ENCODE measurements at places on chromosomes 2 and 18.

DNA sequence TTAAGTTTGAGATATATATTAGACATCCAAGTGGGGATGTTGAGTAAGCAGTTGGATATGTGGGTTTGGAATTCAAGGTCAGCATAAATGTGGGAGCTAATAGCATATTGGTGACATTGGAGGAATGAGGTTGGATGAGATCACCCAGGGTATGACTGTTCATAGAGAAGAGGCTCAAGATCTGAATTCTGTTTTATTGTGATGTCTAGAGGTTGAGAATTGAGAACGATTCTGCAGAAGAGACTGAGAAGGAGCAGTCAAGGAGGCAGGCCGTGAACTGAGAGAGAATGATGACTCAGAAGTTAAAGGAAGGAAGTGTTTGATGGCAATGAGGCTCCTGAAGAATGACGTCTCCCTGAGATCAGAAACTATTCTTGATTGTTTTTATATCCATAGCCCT lies 5.9 kb downstream of the SERPINB11 start:
- DNase-seq: no peak

DNA sequence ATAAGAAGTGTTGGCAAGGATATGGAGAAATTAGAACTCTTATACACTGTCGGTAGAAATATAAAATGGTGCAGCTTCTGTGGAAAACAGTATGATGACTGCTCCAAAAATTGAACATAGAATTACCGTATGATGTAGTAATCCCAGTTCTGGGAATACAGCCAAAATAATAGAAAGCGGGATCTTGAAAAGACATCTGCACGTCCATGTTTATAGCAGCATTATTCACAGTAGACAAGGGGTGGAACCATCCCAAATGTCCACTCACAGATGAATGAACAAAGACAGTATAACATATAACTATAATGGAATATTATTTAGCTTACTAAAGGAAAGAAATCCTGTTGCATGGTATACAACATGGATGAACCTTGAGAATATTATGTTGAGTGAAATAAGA lies 257.7 kb downstream of the TDRD15 start:
- no peak for DNase-seq

DNA sequence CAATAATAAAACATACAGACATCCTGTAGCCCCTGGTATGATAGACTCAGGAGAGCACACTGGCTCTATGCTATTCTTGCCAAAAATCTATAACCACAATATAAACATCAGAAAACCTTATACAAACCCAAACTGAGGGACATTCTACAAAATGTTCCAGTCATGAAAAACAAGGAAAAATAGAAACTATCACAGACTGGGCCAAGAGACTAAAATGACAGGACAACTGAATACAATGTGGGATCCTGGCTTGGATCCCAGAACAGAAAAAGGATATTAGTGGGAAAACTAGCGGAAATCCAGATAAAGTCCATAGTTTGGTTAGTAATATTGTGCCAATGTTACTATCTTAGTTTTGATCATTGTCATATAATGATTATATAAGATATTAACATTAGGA lies 29.6 kb upstream of the EPAS1 start:
- DNase-seq: no peak

GRCh38 chr2:190354003-190354690 lies 10.8 kb downstream of the INPP1 start:
- no peak for DNase-seq

- no peak for DNase-seq
These were observed 145.0 kb downstream of the NEDD4L start for GRCh38 chr18:58188996-58189395.

DNA sequence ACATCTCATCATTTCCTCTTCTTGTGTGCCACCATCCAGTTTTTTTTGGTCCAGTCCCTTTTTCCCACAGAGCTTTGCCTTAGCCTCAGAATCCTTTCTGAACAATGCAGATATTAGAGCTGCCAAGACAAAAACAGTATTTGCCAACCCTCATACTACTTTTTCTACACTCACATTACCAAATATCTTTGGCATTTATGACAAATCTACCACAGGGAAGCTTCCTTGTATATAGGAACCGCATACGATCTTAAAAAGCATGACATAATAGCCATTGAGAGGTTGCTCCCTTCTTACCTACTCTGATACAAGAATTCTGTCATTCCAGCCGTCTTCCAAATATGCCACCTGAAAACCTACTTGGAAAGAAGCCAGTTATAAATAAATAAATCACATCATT lies 9.4 kb downstream of the ZNF24 start:
- no peak for DNase-seq

GRCh38 chr2:1648241-1649102 lies 95.8 kb downstream of the PXDN start:
- no peak for DNase-seq

DNA sequence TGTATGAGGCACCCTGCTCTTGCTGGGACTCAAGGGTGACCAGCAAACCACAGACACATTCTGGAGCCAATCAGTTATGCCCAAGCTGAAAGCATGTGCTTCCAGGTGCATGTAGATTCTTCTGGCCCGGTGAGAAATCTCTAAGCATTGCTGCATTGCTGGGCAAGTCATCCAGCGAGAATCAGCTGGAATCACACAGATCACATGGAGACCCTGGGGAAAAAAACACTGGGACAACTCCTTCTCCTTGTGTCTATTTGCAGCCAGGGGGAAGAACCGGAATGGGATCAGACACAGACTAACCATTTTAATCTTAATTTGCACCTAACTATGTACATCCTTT lies 119.7 kb upstream of the KLF7 start:
- DNase-seq: no peak

GRCh38 chr2:230824406-230824978 lies 40.2 kb upstream of the ITM2C start:
- peak; percentile 38 for DNase-seq

GRCh38 chr2:233084488-233084887 lies 24.3 kb downstream of the INPP5D start:
- DNase-seq: no peak

- no peak for DNase-seq
These were observed 4.2 kb upstream of the ONECUT2 start for GRCh38 chr18:57431002-57431382.

DNA sequence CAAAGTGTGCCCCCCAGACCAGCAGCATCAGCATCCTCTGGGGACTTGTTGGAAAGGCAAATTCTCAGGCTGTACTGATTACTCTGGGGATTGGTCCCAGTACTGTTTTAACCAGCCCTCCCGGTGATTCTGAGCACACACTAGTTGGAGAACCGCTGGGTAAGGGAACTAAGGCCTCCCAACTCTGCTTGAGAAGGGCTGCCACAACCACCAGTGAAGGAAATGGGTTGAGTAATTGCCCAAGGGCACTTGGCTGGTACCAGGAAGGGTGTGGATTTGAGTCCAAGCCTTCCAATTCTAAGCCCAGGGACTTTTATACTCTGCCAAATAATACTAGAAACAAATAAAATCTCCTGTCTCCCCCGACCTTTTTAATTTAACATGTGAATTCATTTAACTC lies 219.9 kb downstream of the SETBP1 start:
- no peak for DNase-seq

DNA sequence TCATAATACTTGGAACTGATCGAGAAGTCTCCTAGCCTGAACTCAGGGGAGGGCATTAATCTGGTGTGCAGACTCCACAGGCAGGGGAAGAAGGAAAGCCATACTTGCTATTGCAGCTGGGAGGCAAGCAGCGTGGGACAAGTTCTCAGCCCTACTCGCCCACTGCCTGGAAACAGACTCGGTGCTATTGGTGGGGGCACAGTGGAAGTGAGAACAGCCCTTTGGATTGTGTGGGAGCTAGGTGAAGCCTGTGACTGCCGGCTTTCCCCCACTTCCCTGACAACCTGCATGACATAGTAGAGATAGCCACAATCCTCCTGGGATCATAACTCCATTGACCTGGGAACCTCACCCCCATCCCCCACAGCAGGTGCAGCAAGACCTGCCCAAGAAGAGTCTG lies 301.3 kb downstream of the RIT2 start:
- DNase-seq: no peak

DNA sequence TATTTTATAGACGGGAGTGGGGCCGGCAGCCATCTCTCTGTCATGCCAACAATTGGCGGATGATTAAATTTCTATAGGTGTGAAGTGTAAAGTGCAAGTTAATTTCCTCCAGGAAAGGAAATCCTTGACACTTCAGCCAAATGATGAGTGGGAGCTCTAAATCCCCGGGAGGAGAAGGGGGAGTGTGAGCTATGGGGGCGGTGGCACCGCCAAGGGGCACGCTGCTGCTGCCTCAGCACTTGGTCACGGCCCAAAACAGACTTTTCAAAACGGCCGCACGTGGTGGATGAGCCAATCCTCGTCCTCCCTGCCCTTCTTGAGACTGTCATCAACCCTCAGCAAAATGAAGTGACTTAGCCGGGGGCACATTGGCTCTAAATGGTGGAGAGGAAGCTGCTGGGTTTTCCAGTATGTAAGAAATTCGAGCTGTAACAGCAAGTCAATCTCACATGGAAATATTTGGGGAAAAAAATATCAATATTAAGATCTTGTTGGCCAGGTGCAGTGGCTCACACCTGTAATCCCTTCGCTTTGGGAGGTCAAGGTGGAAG lies 200.8 kb downstream of the TFCP2L1 start:
- no peak for DNase-seq

- no peak for DNase-seq
These were observed 61.9 kb downstream of the AQP4 start for GRCh38 chr18:26803643-26804042.

- no peak for DNase-seq
These were observed 134.9 kb upstream of the ZFP36L2 start for GRCh38 chr2:43361286-43361685.

- no peak for DNase-seq
These were observed 436.0 kb downstream of the METTL4 start for GRCh38 chr18:2135309-2135708.

GRCh38 chr2:221377066-221377465 lies 195.0 kb downstream of the EPHA4 start:
- DNase-seq: no peak

GRCh38 chr2:38406597-38407110 lies 29.6 kb upstream of the ATL2 start:
- no peak for DNase-seq

GRCh38 chr18:76967721-76968472 lies 145.5 kb downstream of the ZNF236 start:
- no peak for DNase-seq

- DNase-seq: no peak
These were observed 25.3 kb upstream of the UBE2E3 start for GRCh38 chr2:180955101-180955500.

- DNase-seq: peak; percentile 29
These were observed 62.3 kb upstream of the GREB1L start for GRCh38 chr18:21179590-21180220.

- no peak for DNase-seq
These were observed 21.9 kb upstream of the PAX3 start for GRCh38 chr2:222320436-222321395.

DNA sequence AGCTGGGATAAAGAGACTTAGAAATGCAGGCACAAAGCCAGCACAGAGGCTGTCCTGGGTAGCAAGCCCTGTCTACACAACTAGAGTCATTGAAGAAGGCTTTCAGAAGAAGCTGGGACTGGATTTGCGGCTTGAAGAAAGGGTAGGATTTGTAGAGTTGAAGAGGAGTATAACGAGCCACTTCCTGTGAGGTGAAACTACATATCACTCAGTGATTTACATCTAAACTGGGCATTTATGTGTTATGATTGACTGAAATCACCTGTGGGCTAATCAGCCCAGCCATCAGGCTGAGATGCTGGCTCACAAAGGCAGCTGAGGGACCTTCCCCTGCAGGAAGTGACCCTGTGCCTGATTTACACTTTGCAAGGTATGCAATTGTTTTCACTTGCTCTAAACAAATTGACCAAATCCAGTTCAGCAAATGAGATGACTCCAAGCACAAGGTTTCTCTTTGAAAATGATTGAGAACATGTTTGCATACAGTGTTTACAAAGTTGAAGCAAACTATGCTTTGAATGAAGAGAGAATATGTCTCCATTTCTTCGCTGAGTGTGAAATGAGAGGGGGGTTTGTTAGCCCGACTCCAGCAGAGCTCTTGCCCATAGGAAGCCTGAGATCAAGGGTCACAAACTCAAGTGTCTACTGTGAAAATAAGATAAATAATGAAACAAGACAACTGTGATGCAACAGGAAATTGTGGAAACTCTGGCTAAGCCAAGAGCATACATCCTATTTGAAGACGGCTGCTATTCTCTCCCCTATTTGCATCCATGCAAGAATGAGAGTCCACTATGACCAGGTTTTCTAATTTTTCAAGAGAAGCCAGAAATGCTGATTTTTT lies 69.3 kb upstream of the HK2 start:
- DNase-seq: no peak

DNA sequence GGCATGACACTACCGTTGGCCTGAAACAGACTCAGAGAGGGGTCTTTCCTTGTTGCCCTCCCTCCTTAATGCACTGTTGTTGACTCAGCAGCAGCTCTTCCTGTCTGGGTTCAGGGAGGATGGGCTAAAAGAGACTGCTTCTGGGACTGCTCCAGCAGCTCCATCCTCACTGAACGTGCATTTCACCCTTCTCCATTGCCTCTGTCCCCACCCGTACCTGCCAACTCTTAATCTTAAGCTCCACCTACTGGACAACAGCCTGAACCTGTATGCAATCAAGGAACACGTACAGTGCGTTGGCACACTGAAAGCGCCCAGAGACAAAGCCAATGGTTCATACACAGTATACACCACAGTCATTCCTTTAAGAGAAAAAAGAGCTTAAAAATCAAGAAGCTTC lies 230.8 kb upstream of the RAB6C start:
- no peak for DNase-seq

DNA sequence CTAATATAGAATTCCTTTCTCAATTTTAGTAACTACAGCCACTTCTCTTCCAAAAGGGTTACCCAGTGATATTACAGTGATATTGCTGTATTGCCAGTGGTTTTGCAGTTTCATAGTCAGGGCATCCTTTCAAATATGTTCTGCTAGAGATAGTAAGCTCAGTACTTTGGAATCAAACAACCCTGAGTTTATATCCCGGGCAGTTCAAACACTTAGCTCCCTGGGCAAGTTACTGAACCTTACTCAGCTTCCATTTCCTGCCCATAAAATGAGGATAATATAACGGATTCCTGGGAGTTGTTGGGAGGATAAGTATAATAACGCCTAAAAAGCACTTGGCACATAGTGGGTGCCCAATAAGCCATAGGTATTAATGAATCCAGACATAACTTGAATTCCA lies 212.6 kb upstream of the PARD3B start:
- DNase-seq: no peak

GRCh38 chr2:96546321-96546720 lies 9.8 kb downstream of the ARID5A start:
- no peak for DNase-seq

Measured in SIG-M5 (cell line).